ENCODE measurements at places on chromosomes 5 and 9.

- no peak for DNase-seq
These were observed 9.8 kb upstream of the NACC2 start for GRCh38 chr9:136104916-136105315.

- no peak for DNase-seq
These were observed 182.5 kb downstream of the PSAT1 start for GRCh38 chr9:78479441-78479840.

DNA sequence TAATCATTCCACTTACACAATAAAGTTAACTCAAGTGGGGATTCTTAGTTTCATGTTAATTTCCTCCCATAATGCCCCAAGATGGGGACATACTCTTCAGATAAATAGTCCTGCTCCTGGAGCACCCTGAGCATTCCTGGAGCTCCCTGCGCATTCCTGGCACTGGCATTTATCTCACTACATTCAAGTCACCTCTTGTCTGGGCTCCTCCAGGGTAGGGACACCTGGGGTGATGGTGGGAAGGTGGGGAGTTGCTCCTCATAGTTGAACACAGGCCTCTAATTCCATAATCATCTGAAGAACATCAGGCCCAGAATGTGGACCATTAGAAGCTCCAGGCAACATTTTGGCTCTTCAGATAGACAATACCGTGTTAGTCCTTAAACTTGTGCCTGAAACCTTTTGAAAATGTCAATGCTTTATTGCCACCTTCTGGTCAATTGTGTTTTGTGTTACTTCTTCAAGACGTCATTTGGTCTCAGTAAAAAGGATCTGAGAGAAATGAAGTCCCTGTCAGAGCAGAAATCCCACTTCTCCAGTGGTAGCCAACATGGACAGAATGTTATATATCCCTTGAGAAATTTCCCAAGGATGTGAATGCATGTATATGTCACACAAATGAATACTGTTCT, 14.2 kb upstream of the AGGF1 start:
- DNase-seq: no peak

DNA sequence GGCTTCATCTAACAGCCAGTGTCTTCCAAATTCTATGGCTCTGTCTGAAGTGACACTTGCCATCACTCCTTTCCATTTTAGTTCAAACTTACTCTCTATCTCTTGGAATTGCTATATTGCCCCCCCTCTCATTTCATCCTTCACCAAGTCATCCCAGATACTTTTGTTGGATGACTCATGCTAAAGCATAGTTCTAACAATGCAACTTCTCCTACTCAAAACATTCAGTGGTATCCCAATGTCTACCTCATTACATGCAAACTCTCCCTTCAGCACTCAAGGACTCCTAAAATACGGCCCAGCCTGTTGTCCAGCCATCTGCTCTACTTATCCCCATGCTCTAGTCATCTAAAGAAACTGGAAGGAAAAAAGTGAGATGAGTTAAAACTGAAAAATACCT, 171.6 kb downstream of the RASEF start:
- DNase-seq: no peak

DNA sequence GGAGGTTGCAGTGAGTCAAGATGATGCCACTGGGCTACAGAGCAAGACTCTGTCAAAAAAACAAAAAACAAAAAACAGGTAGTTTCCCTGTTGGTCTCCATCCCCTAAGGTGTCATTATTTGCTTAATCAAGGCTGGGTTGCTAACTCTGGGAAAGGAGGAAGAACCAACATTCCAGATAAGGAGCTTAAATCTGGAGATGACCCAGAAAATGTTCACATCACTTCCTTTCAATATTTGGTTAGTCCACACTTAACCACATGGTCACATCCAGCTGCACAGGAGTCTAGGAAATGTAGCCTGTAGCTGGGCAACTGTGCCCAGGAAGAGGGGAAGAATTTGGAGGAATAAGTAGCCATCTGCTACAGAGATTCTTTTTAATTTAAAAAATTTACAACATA, 25.9 kb upstream of the MEGF9 start:
- DNase-seq: no peak

DNA sequence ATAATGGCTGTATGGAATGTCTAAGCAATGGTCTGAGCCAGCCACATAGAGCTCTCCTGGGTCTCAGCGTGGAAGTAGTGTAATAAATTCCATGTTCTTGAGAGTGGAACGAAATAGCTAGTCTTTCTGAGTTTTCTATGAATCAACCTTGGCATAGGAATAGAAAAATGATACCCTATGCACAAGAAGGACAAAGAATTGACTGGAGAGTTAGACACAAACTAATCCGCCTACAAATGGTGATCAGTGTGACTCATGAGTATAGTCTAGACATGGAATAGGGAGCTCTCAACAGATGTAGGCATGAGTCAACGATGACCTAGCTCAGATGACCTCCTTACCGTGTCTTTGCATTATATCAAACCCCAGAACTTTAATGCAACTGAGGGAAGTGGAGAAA, 256.8 kb upstream of the GRIN3A start:
- DNase-seq: no peak

- DNase-seq: no peak
These were observed 125.5 kb downstream of the MVB12B start for GRCh38 chr9:126452106-126452505.

GRCh38 chr5:131303537-131303936, 39.7 kb downstream of the CDC42SE2 start:
- no peak for DNase-seq

DNA sequence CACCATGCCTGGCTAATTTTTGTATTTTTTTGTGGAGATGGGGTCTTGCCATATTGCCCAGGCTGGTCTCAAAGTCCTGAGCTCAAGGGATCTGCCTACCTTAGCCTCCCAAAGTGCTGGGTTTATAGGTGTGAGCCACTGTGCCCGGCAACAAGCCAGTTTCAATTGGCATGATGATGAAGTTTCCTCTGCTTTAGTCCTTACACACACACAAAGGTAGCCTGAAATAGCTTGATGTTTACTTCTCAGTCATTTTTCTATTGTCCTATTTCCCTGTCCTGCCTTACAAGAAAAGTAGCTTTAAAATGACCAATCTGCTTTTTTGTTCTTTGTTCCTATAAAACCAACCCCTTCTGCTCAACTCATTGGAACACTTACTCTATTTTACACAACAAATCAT, 33.6 kb downstream of the PDE6A start:
- no peak for DNase-seq

- DNase-seq: no peak
These were observed 89.9 kb upstream of the MPDZ start for GRCh38 chr9:13369431-13369830.

DNA sequence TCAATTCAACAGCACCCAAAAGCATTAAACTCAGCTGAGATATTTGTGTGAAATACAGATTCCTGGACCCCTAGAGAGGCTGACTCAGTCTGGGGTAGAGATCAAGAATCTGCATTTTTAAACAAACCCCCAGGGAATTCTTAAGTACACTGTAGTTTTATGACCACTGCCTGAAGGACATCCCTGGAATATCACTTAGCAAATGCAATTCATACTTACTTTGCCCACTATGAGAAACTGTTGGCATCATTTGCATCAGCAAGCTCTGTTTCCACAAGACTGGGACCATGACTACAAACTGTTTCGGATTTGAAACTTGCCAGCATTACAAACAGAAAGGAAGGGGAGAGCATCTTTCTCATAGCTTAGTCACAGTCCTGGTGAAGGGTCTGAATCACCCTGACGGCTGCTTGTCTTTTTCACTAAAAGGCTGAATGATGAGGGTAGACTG, 63.7 kb downstream of the MLLT3 start:
- no peak for DNase-seq

GRCh38 chr9:113628621-113629020, 165.1 kb downstream of the RGS3 start:
- no peak for DNase-seq

DNA sequence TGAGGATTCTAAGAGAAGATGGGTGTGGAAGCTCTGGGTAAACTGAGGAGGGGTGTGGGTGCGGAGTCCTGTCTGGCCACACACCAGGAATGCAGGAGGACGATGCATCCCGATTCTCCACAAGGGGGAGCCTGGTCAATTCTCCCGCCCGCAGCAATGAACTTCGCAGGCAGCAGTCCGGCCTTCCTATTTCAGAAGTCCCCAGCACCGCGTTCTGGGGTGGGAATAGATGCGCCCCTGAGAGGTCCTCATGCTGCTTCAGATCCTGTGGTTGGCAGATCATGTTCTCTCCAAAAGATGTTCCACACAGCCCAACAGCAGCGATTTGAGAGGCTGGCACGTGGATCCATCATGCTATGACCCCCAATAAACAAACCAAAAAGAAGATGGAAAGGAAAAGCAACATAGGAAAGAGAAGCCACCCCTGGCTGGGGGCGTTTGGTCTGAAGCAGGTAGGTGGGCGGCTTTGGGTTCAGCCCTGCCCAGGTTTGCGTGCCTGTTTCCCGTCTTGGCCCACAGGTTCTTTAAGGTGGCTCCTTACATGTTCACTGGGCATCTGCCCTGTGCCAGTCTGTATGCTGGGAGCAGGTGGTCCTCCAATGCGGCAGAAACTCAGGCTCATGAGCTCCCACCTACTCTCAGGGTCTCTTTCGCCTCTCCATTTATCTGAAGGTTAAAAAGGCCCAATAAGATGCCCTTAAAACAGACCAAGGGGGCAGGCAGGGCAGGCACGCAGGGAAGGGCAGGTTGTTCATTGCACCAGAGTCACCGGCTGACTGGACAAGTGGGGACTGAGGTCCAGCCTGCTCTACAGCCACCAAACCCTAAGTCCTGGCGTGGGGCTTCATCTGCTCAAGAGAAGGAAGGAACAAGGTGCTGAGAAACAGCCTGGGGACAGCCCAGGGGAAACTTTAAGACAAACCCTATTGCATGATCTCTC, 171.6 kb downstream of the PAX5 start:
- no peak for DNase-seq

- no peak for DNase-seq
These were observed 98.4 kb downstream of the LIX1 start for GRCh38 chr5:97044052-97044451.

DNA sequence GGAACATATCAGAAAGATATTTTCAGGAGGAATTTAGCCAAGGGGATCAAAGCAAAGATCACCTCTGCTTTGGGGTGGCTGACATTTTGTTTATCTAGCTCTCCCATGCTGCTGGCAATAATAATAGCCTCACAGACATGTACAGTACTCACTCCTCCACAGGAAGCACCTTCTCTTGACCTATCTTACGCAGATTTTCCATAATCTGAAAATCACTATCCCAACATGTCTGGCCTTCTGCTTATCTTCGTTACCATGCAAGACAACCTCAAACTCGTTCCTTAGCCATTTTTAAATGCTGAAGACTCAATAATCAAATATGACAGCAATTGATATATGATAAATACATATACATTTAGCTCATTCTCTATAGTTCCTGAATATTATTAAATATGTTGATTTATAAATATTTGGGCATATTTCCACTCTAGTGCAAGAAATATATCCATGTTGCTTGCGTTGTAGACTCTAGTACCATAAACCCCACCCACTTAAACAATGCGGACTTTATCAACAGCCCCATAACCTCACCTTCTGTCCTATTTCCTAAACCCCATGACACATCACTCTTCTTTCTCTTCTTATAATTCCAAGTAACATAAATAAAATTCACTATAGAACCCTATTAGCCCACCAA, 18.0 kb downstream of the ZNF608 start:
- no peak for DNase-seq

DNA sequence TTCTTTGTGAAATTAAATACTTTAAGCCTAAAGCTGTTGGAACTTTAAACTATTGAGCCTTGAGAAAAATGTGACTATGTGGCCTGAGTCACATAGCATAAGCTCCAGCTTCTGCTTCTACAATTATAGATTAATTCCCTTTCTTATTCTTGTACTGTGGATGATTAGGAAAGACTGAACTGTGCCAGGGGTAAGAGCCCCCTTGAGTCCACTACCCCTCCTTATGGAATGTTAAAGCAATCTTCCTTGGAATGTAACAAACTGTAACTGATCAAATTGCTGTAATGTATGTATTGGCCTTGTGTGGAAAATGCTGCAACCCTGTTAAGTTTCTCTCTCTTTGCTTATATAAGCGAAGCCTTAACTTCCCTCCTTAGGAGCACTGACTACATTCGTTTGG, 273.2 kb downstream of the FAM170A start:
- DNase-seq: no peak

DNA sequence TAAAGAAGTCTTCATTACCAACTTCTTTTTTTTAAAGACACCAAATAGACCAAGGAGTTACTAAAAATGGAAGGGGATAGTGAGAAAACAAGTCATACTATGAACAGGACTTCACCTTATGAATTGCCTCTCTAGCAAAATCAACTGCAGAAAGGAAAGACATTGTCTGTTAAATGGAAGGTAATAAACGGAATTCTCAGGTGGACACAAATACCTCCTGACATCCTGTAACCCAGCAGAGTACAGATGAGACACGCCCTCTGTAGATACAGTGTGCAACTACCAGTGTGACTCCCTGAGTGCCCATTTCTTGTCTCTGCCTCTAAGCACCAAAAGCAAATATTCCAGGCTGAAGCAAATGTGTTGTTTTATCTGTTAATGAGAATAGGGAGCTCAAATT, 12.2 kb upstream of the PLPP1 start:
- no peak for DNase-seq

- DNase-seq: no peak
These were observed 20.8 kb downstream of the STKLD1 start for GRCh38 chr9:133396952-133397351.

GRCh38 chr5:155562158-155562557, 548.6 kb downstream of the KIF4B start:
- DNase-seq: no peak

- no peak for DNase-seq
These were observed 330.7 kb upstream of the DAB2 start for GRCh38 chr5:39755452-39755851.

DNA sequence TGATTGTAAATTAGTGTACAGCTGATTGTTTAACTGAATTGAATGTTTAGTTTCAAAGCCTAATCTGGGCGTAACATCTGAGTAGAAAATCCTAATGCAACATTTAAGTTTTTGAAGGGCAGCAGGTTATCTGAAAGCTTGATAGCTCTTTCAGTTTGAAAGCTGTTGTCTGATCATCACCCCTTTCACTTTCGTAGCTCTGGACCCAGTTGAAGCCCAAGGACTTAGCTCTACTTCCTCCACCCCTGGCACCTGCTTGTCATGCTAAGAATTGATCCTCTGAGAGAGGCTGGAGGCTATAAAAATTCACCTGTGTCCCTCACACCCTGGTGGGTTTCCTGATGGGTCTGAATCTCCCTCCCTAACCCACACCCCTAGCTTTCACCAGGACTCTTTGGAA, 86.0 kb downstream of the ZFAND5 start:
- no peak for DNase-seq

Data from T-helper 9 cell (primary cell).